Cortex of kidney (tissue), 1 donor: ENCODE measurements at places on chromosomes 11 and 22.

DNA sequence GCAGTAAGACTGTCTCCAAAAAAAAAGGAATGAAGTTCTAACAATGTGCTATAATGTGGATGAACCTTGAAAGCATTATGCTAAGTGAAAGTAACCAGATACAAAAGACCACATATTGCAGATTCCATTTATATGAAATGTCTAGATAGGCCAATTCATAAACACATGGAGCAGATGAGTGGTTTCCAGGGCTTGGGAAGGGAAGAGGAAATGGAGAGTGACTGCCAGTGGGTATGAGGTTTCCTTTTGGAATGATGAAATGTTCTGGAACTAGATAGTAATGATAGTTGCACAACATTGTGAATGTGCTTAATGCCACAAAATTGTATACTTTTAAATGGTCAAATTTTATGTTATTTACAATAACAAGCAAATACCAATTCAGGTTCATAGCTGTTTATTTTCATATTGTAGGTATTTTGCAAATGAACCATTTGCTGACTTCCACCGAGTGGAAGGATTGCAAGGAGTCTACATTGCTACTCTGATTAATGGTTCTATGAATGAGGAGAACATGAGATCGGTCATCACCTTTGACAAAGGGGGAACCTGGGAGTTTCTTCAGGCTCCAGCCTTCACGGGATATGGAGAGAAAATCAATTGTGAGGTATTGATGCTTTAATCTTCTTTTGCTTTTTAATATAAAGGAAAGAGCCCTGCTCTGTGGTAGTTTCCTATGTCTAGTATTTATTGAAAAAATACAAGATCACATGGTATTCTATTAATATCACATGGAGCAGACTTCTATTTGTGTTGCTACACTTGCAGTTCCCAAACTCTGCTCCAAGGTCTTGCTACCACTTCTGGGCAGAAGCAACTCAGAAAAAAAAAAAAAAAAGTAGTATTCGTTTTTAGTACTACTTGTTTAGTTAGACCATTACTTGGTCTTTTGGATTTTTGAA lies 67.7 kb upstream of the SORL1-AS1 start:
- DNase-seq: no peak

GRCh38 chr22:32806296-32806695 lies 4.8 kb downstream of the TIMP3 start:
- DNase-seq: no peak

- no peak for DNase-seq
Observed at GRCh38 chr11:126990716-126991480, 9.7 kb downstream of the KIRREL3 start.

- no peak for DNase-seq
Observed at GRCh38 chr11:93080146-93080759, 110.8 kb downstream of the MTNR1B start.

DNA sequence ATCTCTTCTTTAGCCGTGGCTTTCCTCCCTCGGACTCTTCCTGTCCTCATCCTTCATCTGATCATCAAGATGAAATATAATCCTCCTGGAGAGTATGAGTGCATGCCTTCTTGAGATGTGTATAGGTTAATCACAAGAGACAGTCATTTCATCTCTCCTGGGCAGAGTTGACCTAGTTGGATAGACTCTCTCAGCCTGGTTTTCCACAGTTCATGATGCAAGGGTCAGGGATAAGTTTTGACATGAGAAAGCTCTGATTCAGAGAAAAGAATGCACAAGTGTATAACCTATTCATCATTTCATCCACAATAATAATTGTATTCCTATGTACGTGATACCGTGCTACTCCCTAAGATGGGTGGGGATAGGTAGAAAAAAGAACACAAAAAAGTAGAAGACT lies 33.2 kb upstream of the CCDC90B start:
- DNase-seq: no peak

DNA sequence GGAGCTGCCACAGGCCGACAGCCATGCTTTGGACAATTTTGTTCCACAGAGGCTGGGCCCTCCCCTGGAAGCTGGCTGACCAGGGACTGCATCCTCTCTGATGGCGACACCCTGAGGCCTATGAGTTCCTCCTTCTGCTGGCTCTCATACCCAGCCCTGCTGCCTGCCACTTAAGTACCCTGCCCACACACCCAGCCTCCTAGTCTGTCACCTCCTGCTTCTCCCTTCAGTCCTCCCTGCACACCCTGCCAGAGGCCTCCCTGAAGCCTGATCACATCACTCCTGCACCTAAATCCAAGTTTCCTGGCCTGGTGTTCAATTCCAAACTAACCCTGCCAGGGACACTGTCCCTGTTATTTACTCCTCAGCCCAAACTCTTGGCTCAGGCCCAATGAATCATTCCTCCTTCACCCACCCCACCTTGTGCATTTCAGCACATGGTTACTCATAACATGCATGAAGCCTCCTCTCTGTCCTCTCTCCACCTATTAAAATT lies 136.7 kb upstream of the NECTIN1 start:
- DNase-seq: no peak

DNA sequence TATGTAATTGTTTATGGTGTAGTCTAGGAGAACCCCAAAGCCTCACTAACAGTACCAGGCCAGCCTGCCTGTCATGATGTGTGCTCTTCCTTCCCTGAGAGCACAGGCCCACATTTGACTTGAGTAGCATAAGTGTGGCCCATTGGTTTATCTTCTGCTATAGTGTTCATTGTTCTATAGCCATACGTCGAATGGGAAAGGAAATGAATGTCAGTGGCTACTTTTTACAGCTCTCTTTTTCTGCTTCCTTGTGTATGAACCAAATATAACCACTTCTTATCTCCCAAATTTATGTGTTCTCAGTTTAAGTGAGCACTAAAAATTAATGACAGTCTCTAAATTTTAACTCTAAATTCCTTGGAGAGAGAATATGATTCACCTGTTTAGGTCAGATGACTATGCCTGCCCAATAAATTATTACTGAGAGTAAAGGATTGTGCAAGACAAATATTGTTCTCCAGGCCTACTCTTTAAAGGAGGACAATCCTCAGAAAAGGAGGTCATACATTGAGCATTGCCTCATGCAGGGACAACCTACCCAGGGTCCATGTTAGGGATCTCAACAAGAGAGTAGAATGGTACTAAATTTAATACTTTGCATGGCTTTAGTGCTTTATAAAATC lies 222.9 kb upstream of the ARHGAP20 start:
- no peak for DNase-seq

- no peak for DNase-seq
Observed at GRCh38 chr11:45451766-45452440, 165.8 kb upstream of the SYT13 start.

GRCh38 chr11:2314136-2314524 lies 12.3 kb downstream of the TSPAN32 start:
- no peak for DNase-seq

- no peak for DNase-seq
Observed at GRCh38 chr11:88281317-88281712, 56.2 kb downstream of the CTSC start.

- no peak for DNase-seq
Observed at GRCh38 chr11:11207428-11207827, 145.6 kb downstream of the CSNK2A3 start.

GRCh38 chr22:20777420-20778177 lies 3.7 kb downstream of the SERPIND1 start:
- DNase-seq: no peak

- no peak for DNase-seq
Observed at GRCh38 chr11:74412733-74413359, 14.6 kb upstream of the PGM2L1 start.

DNA sequence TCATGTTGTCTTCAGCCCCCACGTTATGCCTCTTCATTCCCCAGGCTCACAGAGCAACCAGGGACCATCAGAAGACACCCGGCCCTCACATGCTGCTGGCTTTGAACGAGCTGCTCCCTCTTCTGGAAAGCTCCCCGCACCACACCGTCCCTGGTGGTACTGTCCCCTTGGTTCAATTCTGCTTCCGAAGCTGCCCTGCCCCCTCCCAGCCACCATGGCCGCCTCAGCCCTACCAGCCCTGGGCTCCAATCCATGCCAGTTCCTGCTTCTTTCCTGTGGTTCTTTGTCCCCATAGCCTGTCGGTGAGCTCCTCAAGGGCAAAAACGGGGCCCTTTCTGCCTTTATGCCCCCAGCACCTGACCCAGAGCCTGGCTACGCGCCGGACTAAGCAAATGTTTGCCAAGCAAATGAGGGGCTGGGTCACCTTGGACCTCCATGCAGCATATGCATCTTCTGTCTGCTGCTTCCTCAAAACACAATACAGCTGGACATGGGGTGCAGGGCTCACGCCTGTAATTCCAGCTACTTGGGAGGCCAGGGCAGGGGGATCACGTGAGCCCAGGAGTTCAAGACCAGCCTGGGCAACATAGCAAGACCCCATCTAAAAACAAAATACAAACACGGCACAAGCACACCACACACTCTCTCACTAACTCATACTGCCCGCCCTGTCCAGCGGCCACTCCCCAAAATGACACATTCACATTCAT lies 21.3 kb downstream of the TNKS1BP1 start:
- no peak for DNase-seq

GRCh38 chr11:8754241-8754640 lies 71.6 kb downstream of the RPL27A start:
- no peak for DNase-seq

GRCh38 chr11:1109918-1110705 lies 35.4 kb downstream of the MUC2 start:
- DNase-seq: no peak
